ENCODE measurements at places on chromosomes 7 and 10. TPM values are rescaled to one million over a fixed set of nuclear protein-coding genes. Genes with fewer than 3 reads are reported as not detected.

Gene SFRP5
- total RNA-seq, result 0.52 TPM

Gene ZWINT
- total RNA-seq, result 0.94 TPM

Gene ASAH2B
- 1.4 TPM for total RNA-seq

Gene DNAJC2
- total RNA-seq, result 43.3 TPM

Gene ZNF32
- total RNA-seq, result 19.7 TPM

Gene PLPP4
- not detected for total RNA-seq

Gene LIPF
- total RNA-seq, result not detected

Gene LCOR
- 87.7 TPM for total RNA-seq

Gene ARHGAP21
- 58.9 TPM for total RNA-seq

Gene MET
- 3.9 TPM for total RNA-seq

Gene SLC26A4
- total RNA-seq, result not detected

Gene CPVL
- total RNA-seq, result 132 TPM

Gene HOXA1
- total RNA-seq, result 0.42 TPM

Gene EVX1
- total RNA-seq, result not detected

Gene TMEM243
- 157 TPM for total RNA-seq

Gene DEPP1
- 0.21 TPM for total RNA-seq

Gene TAS2R16
- not detected for total RNA-seq

Gene A1CF
- under 0.01 TPM for total RNA-seq

Gene SMKR1
- 0.31 TPM for total RNA-seq

Gene VOPP1
- total RNA-seq, result 72.1 TPM

Gene PON3
- total RNA-seq, result not detected

Gene GPR26
- total RNA-seq, result under 0.01 TPM

Gene MKLN1
- 78.5 TPM for total RNA-seq

Gene C7orf33
- not detected for total RNA-seq

Gene BUB3
- 99.9 TPM for total RNA-seq

Gene CAV2
- 4.1 TPM for total RNA-seq

All from mononuclear cell (primary cell).